Tibial nerve (tissue), 4 donors: ENCODE measurements at places on chromosomes 7 and 10. TPM values are rescaled to one million over a fixed set of nuclear protein-coding genes. Genes with fewer than 3 reads are reported as not detected.

GRCh38 chr7:129843365-129843898 lies 109.3 kb downstream of the UBE2H start:
- no peak for DNase-seq

DNA sequence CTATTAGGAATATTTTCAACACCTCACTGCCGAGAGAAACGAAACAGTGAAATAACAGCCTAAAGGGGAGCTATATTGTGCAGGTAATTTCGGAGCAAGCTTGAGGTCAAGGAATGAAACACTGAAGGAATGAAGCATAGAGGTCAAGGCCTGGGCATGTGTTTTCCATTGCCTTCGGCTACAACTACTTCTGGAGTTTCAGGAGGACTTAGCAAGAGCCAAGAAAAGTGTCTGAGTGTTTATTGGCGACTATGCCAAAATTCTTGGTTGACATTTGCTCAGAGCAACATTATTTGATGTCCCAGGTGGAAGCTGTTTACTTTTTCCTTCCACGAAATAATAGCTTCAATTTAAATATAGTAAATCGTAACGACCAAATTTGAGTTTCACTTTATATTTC lies 89.6 kb upstream of the IFRD1 start:
- no peak for DNase-seq

DNA sequence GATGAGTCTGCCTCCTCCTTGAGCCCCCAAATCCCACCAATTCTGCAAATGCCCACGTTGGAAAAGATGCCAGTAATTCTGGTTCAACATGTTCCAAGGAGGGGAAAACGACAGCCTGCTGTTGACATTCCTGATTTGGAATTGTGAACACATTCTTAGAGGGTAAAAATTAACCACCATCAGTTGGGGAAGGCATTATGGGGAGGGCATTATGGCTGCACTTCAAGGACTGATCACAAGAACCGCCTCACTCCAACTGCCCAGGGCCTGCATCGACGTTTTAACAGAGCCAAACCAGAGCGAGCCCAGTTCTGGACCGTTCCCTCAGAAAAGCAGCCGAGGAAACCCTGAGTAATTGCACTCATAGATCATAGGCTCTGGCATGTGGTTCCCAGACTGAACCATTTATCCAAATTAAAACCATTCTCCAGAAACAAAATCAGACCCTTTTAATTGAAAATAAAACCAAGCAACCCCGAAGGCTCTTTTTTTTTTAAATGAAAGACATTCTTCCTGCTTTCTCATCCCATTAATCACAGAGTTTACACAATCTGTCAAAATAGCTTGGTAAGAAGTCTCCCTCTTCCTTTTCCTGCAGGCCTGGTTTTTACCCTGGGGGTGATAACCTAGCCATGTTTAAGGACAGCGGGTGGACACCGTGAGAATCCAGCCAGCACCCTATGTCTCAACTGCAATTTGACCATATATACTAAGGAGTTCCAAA lies 8.0 kb downstream of the TNS3 start:
- no peak for DNase-seq

DNA sequence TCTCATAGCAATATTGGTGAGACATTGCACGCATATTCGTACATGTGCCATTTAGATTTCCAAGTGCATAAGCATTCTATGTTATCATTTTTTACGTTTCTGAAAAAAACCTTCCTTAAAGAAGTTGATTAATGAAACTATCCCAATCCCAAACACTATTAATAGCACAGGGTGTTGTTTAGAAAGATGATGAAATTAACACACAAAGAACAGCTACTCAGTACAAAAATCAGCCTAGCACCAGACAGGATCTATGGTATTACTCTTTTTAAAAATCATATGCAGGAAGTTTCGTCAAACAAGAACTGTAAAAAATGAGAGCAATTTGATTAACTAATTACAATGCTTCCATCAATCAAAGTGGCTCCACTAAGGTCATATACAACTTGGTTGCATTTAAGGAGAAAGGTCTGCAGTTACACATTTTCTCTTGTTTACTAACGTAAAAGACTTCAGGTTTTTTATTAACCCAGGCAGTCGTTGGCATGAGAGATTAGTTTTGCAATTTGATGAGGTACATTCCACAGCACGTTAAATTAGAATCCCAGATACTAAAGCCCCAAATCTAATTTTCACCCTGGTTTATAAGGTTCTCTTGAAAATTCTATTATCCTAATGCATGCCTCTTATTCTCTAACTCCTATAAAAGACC lies 38.1 kb downstream of the SLC35B4 start:
- DNase-seq = no peak

DNA sequence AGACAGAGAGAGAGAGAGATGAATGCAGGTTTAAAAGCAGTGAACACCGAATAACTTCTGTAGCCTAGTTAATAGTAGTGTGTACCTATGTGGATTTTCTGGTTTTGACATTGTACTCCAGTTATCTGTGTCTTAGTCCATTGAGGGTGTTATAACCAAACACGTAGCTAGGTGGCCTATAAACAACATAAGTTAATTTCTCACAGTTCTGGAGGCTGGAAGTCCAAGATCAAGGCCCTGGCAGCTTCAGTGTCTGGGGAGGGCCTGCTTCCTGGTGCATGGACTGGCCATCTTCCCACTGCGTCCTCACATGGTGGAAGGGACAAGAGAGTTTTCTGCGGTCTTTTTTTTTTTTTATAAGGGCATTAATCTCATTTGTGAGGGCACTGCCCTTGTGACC lies 23.5 kb downstream of the AOC1 start:
- no peak for DNase-seq

- no peak for DNase-seq
These were observed 178.2 kb downstream of the COBL start for GRCh38 chr7:51138123-51139085.

- DNase-seq = peak; percentile 53
These were observed 47.0 kb upstream of the ELMO1 start for GRCh38 chr7:37495574-37496184.

Gene CDK1
- 3.3 TPM for total RNA-seq

Gene EBF3
- total RNA-seq = 28.5 TPM

Gene CH25H
- 0.78 TPM for total RNA-seq

DNA sequence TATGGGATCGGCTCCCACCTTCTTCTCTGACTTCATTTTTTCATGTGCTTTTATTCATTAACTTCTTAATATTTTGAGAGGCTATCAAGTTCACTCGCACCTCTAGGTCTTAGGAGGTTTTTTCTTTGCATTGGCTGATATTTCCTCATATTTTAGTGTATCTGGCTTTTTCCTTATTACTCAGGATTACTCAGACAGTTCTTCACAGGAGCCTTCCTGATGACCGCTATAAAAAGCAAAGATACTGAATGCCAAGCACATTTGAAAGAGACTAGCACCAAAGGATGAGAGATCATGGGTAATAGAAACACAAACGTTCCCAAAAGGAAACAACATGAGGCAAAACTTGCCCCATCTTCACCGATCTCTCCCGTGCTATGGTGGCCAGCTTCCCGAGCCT lies 409.2 kb upstream of the KLF6 start:
- no peak for DNase-seq

GRCh38 chr10:124741281-124741921 lies 2.8 kb downstream of the FAM53B start:
- peak; percentile 80 for DNase-seq

- DNase-seq = no peak
These were observed 88.6 kb downstream of the VWDE start for GRCh38 chr7:12315049-12315448.

GRCh38 chr7:115475761-115476385 lies 554.0 kb downstream of the MDFIC start:
- no peak for DNase-seq

Gene TMEM196
- total RNA-seq = not detected

GRCh38 chr7:134747326-134747725 lies 32.1 kb upstream of the CALD1 start:
- no peak for DNase-seq

- no peak for DNase-seq
These were observed 651.4 kb downstream of the INHBA start for GRCh38 chr7:41051535-41051934.

Gene TMEM139
- 12.0 TPM for total RNA-seq

GRCh38 chr10:129513312-129513711 lies 46.3 kb downstream of the MGMT start:
- no peak for DNase-seq

GRCh38 chr10:114930320-114930719 lies 7.7 kb upstream of the TRUB1 start:
- no peak for DNase-seq

GRCh38 chr7:158140538-158141220 lies 446.9 kb downstream of the PTPRN2 start:
- no peak for DNase-seq

DNA sequence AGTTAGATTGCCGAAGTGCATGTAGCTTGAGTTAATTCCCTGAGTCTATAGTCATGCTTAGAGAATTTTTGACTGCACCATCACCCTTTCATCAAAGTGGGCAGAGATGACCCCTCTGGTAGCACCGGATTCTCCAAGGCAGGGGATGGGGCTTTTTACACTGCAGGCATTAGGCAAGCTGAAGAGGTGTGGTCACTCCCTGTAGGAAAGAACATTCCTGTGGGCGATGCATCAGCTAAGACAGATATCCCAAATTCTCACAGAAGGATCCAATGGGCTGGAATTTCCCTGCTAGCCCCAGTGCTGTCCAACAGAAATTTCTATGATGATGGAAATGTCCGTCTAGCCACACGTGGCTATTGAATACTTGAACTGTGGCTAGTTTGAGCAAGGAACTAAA lies 118.2 kb downstream of the ADAM12 start:
- DNase-seq = no peak

GRCh38 chr10:16155834-16156233 lies 281.0 kb upstream of the PTER start:
- DNase-seq = no peak

- DNase-seq = no peak
These were observed 8.1 kb downstream of the CYP26A1 start for GRCh38 chr10:93081834-93082233.

DNA sequence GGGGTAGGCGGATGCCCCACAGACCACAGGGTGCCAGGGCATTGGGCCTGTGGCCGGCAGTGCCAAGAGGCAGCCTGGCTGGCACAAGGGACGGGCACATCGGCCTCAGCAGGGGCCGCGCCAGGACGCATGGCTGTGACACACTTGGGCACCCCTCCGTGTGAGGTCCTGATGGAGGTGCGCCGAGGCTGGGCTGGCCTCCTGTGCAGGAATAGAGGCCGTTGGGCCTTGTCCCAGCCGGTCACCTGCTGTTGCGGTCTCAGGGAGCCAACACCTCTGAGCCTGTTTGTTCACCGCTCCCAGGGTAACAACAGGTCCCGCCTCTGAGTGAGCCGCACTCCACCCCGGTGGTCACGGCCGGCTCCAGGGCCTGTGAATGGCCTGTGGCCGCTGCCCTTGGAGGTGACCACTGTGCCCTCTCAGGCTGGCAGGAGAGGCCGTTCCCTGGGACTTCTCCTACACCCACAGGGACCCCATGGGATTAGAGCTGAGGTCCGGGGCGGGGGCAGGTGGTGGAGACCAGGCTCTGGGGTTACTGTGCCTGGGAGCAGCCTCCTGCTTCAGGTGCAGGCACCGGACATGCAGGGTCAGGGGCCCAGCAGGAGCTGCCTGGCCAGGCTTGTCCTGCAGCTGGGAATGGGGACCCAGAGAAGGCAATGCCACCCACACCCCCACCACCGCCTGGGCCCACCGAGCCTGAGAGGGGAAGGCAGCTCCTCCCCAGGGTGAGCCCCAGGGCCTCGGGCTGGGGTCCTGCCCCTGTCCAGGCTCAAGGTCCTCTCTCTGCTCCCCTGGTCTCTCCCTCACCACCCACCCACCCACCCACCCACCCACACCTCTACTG lies 12.0 kb downstream of the PWWP2B start:
- DNase-seq = no peak

- no peak for DNase-seq
These were observed 237.7 kb downstream of the USP6NL start for GRCh38 chr10:11373717-11374171.

DNA sequence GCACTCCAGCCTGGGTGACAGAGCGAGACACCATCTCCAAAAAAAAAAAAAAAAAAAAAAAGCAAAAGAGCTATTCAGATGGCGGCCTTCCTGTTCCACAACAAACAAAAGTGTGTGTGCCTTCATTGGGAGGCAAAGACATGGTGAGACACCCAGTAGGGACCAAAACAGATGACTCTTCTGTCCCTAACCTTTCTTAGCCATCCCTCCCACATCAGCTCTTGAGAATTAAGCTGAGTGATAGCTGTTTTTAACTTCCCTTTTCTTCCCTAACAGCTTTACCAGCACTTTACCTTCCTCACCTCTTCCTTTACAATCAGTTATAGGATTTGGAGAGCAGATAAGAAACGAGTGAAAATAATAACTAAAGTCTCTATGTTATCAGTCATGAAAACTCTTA lies 48.2 kb downstream of the ARMH3 start:
- DNase-seq = no peak

Gene NODAL
- total RNA-seq = not detected

Gene ANKRD1
- not detected for total RNA-seq

Gene ANKRD7
- not detected for total RNA-seq

GRCh38 chr7:129887865-129888264 lies 64.9 kb downstream of the UBE2H start:
- DNase-seq = no peak

Gene CALCR
- total RNA-seq = not detected

- no peak for DNase-seq
These were observed 47.9 kb upstream of the GPR26 start for GRCh38 chr10:123618224-123618623.

Gene GCK
- total RNA-seq = not detected

- no peak for DNase-seq
These were observed 11.6 kb downstream of the SEMA3D start for GRCh38 chr7:85175217-85175616.

DNA sequence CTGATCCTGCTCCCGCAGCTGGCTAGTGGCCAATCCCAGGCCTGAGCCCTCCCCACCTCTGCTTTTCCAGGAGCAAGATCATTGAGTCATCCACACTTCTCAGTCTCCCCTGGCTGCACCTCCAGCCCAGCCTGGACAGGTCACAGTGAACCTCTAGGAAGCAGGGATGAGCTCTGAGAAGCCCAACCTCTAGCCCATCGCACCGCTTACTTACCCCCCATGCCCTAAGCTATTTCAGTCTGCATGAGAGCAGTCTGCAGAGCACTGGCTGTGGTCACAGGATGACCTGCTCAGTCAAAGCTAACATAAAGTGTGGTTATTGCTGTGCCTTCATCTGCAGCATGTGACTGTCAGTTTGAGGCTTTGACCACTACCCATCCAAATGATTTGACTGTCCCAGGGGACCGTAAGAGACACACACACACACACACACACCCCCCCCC lies 129.2 kb downstream of the SORBS1 start:
- DNase-seq = no peak

Gene LYZL1
- total RNA-seq = not detected

DNA sequence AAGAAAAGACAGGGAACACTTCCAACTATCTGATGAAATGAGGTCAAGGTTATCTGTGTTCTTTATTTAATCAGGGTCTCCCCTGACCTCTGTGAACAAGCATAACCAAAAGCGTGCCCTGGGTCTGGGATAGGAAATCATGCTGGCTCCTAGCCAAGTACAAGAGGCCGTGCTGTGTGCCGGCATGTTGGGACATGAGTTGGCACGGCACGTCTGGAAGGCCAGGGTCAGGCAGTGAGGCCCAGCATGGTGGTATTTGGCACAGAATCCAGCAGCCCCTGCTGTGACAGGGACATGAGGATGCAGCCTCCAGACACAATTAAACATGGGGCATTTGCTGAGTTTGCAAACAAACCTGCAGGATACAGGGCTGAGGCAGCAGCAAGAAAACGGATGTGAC lies 320.4 kb downstream of the PLXNA4 start:
- DNase-seq = no peak

Gene RNF148
- not detected for total RNA-seq

Gene STEAP1B
- total RNA-seq = 20.5 TPM
